ENCODE measurements at places on chromosomes 4 and X.

GRCh38 chrX:39915081-39915480, 182.7 kb downstream of the BCOR start:
- DNase-seq, result no peak

- no peak for DNase-seq
Measured at GRCh38 chrX:112053169-112053568, 29.4 kb downstream of the TRPC5 start.

- no peak for DNase-seq
Measured at GRCh38 chr4:103264905-103265304, 66.8 kb upstream of the CENPE start.

DNA sequence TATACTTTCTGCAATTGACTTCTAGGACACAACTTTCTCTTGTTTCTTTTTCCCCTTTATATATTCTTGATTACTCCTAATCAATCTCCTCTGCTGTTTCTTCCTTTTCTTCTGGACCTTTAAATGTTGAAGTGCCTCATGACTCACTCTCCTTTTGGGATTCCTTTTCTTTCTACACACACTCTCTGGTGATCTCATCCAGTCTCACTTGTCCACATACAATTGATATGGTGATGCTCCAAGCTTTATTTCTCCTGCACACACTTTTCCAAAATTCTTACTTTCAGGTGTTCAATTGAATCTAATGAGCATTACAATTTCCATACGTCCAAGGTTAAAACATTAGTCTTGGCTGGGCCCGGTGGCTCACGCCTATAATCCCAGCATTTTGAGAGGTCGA, 794.8 kb upstream of the EPHA5 start:
- no peak for DNase-seq

DNA sequence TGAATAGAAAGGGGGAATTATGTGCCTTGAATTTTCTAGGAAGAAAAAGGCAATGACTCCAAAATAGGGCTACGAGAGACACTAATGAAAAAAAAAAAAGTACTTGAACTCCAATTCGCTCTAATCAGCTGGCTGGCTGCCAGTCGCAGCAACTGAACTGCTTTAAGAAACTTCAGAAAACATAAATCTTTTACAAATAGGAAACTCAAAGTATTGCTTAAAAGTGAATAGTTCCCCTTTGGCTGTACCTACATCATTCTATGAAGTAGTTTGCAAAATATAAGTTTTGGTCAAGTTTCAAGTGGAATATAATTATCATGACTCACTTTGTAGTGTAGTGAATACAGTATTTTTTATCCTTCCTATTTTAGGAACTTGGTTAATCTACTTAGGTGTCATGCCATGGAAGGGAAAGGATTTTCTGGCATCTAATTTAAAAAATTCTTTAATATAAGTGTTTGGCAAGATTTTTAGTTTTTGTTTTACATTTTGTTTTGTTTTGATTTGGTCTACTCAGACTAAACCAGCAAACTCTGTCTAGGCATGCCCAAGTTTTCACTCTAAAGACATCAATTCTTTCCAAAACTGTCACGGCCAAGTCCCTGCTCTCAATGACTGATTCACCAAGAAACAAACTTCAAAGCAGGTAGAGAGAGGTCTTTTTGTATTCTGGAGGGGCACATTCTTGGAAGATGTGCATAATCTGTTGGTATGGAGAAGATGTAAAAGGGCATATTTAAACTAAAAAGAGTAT, 382.4 kb upstream of the GALNT7 start:
- no peak for DNase-seq

DNA sequence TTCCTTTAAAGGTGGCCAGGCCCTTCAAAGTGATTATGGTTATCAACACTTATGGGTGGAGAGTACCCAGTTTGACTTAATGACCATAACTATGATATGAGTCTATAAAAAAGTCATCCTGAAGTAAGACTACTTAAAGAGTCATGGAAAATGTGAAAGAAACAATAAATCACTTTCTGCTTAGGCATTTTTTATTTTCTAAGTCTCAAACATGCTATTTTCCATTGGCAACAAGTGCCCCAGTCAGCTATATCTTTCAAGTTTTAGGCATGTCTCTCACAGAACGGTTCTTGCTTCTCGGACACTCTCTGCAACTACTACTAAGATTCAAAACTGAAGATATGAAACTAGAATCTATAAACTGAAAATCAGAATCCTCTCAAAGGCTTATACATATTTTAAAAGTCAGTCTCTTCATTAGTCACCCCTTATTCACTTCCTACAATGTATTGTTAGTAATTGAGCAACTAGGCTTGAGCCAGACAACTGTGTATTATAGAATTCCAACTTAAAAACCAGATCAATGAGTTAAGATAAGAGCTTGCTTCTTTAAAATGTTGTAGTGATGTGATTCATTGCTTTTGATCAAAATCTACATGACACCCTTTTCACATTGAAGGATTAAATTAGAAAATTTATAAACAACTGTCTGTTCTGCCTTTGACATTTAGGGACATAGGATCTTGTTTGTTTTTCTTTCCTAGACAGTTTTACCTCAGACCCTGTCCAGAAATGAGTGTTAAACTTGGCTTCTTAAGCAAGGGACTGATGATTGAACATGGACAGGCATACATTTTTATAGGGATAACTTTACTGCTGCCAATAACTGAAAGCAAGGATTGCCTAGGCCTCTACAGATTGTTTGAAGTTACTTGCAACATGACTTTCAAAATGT, 2.9 kb downstream of the ANTXR2 start:
- DNase-seq, result no peak

DNA sequence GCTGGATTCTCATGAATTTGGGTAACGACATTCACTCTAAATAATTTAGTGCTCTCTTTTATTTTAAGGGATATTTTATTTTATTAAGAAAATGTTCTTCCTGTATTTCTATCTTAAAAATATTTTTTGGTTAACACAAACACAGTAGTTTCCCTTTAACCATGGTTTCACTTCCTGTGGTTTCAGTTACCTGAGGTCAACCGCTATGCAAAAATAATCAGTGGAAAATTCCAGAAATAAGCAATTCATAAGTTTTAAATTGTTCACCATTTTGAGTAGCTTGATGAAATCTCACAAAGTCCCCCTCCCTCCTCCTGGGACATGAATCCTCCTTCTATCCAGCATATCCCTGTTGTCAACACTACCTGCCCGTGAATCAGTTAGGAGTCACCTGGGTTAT, 71.4 kb downstream of the GBA3 start:
- DNase-seq, result no peak

- DNase-seq, result no peak
Measured at GRCh38 chr4:18012134-18012806, 9.3 kb downstream of the LCORL start.

- DNase-seq, result no peak
Measured at GRCh38 chr4:7725951-7726350, 213.7 kb downstream of the AFAP1 start.

- DNase-seq, result no peak
Measured at GRCh38 chr4:24411806-24412205, 172.5 kb downstream of the DHX15 start.

- DNase-seq, result no peak
Measured at GRCh38 chr4:62640296-62640695, 1440.2 kb downstream of the ADGRL3 start.

- DNase-seq, result no peak
Measured at GRCh38 chr4:163603257-163603656, 108.8 kb downstream of the TMA16 start.

DNA sequence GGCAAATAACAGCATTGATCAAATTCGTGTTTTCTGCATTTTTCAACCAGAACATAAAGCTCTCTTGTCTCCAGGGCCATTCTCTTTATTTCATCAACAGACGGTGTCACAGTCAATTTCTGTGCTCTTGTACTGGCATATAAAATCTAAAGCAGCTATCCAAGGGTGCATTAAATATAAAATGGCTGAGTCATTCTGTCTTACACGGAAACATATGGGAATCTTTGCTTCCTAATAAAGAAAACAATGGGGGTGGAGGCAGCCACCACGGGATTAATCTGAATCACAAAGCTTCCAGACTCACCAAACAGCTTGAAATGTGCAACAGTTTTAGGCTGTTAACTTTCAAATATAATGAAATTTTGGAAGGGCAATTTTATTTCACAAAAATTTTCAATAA, 132.6 kb downstream of the IL15 start:
- no peak for DNase-seq

- no peak for DNase-seq
Measured at GRCh38 chrX:135408794-135409193, 12.9 kb upstream of the SMIM10L2A start.

DNA sequence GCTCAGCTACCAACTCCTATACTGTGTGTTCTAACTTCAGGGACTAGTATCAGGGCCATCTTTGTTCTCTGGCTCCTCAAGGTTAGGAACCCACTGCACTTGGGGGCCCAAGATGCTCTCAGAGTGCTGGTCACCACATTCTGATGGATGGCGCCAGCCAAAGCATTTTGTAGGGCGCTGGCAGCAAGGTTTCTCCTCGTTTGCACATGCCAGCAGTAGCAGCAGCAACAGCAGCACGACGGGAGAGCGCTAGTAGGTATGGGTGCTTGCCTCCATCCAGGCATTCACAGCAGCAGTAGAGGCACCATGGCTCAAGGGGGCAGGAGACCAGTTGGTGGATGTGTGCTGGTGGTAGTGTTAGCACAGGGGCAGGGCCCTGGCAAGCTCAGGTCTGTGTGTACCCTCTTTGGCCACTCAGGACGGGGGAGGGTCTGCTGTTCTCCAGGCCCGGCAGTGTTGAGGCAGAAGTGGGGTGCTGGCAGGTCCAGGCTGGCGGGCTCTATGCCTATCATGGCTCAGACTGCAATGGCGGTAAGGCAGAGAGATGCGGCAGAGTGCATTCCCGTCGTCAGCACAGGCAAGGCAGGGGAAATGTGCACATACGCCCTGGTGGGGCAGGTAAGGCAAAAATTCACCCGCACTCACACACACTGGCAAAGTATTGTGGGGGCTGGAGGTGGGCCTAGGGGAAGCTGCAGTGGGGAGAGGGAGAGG, 56.6 kb downstream of the SERPINA7 start:
- no peak for DNase-seq

DNA sequence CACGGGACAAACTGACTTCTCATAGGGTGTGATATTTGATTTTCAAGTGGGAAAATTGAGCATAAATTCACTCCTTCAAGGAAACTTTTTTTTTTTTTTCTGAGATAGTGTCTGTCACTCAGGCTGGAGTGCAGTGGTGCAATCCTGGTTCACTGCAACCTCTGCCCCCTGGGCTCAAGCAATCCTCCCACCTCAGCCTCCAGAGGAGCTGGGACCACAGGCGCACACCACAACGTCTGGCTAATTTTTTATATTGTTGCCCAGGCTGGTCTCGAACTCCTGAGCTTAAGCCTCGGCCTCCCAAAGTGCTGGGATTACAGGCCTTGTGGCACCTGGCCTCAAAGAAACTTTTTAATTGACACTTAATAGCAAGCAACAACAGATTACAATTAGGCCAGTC, 13.8 kb downstream of the CLDN34 start:
- no peak for DNase-seq

DNA sequence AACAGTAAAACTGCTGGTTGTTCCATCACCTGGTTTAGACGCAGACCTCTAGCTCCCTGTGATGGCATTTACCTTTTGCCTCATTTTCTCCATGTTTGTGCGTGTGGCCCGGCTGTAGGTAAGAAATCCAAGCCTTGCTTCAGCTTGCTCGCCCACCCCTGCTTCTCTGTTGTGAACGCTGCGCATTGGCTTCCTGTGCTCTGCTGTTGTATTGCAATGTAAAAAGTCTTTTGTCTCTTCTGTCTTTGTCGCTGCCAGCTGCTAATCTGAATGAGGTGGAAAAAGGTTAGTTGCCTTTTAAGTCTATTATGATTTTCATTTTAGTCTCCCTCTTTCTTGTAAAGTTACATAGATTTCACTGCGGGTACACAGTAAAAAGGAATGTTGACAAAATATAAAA, 127.3 kb upstream of the PACRGL start:
- DNase-seq, result no peak

DNA sequence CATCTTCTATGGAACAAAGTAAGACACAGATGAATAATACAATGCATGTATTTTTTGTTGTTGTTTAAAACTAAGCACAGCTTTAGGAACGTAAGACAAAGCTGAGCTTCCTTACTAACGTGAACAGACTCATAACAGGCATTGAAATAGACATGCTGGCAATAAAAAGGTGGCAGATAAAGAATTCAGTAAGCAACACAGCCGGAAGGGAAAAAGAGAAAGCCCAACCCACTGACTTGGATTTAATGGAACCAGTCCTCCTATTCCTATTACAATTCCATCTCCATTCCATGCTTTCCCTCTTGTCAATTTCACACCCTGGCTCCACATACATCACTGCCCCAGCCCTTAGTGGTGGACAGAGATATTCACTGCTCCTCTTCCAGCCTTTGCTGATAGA, 182.1 kb downstream of the NSUN7 start:
- DNase-seq, result no peak

DNA sequence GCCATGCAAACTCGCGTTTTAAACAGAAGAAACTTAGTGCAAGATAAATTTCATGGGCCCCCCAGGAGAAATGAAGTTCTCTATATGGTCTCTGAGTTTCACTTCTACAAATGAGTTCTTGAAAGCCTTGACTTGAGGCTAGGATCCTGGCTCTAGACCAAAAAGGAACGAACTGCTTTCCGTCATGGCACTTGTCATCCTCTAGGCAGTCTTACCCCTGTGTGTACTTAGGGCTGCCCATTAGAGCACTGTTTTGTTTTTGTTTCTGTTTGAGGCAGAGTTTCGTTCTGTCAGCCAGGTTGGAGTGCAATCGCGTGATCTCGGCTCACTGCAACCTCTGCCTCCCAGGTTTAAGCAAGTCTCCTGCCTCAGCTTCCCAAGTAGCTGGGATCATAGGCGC, 29.0 kb downstream of the RNF4 start:
- DNase-seq, result no peak

All from activated T-helper 1 cell treated with anti-CD3 and anti-CD28 coated beads, Interleukin-12 subunit alpha, Interleukin-12 subunit beta, Interleukin-2, Interleukin-4 antibody, amounts not matched to agents 30 ng/mL and 10 ng/mL and 1 ng/mL, durations not matched to agents 14 hours and 24 hours and 36 hours (primary cell).